ENCODE measurements at places on chromosomes 13 and 19. TPM values are rescaled to one million over a fixed set of nuclear protein-coding genes. Genes with fewer than 3 reads are reported as not detected.

The DMKN gene
- not detected for total RNA-seq

The CLDN10 gene
- total RNA-seq: 0.29 TPM

The CNMD gene
- total RNA-seq: not detected

The RNF6 gene
- 56.7 TPM for total RNA-seq

The IFNL1 gene
- not detected for total RNA-seq

The PRR22 gene
- total RNA-seq: 0.65 TPM

The RXFP2 gene
- total RNA-seq: not detected

The LILRA2 gene
- not detected for total RNA-seq

The PINLYP gene
- 0.27 TPM for total RNA-seq

The RGCC gene
- total RNA-seq: 23.0 TPM

The TMEM150B gene
- total RNA-seq: not detected

The DACH1 gene
- 7.3 TPM for total RNA-seq

The ZNF135 gene
- 0.80 TPM for total RNA-seq

The CAPN12 gene
- 0.29 TPM for total RNA-seq

The KIR2DL3 gene
- total RNA-seq: not detected

The F7 gene
- total RNA-seq: not detected

The SIGLEC5 gene
- not detected for total RNA-seq

The SLC46A3 gene
- total RNA-seq: 21.0 TPM

The RNF113B gene
- total RNA-seq: not detected

The IL27RA gene
- 3.3 TPM for total RNA-seq

The RHPN2 gene
- 3.1 TPM for total RNA-seq

The MYH14 gene
- not detected for total RNA-seq

The NCCRP1 gene
- not detected for total RNA-seq

The SLC27A5 gene
- 7.8 TPM for total RNA-seq

The APC2 gene
- total RNA-seq: 0.13 TPM

The TMEM190 gene
- total RNA-seq: not detected

The TBC1D4 gene
- total RNA-seq: 74.3 TPM

The PRSS57 gene
- total RNA-seq: not detected

The GNA15 gene
- total RNA-seq: 0.07 TPM

The KLK2 gene
- total RNA-seq: not detected

The GPC5 gene
- not detected for total RNA-seq

The ATP4B gene
- total RNA-seq: not detected

The IL12RB1 gene
- total RNA-seq: not detected

The CGB3 gene
- not detected for total RNA-seq

The PPM1N gene
- total RNA-seq: 1.5 TPM

The PRODH2 gene
- total RNA-seq: not detected

The ZNF471 gene
- 2.1 TPM for total RNA-seq

The NDUFA11 gene
- total RNA-seq: 188 TPM

The CDX2 gene
- not detected for total RNA-seq

The PLVAP gene
- total RNA-seq: 3.6 TPM

The ZNF550 gene
- 6.0 TPM for total RNA-seq

The BEST2 gene
- total RNA-seq: not detected

The LRRC63 gene
- total RNA-seq: not detected

The PSG3 gene
- total RNA-seq: not detected

The RFPL4A gene
- not detected for total RNA-seq

The CYP4F8 gene
- total RNA-seq: not detected

The GPR4 gene
- total RNA-seq: 15.7 TPM

The ZNF563 gene
- 0.43 TPM for total RNA-seq

The PSG1 gene
- total RNA-seq: not detected

All from thoracic aorta endothelial cell (primary cell).